ENCODE measurements at places on chromosomes 4 and X. TPM values are rescaled to one million over a fixed set of nuclear protein-coding genes. Genes with fewer than 3 reads are reported as not detected.
A peak's percentile ranks its signal among the peaks of the same experiment; 100 is the strongest.

- DNase-seq = no peak
Measured at GRCh38 chrX:37357436-37357835, 8.3 kb downstream of the PRRG1 start.

DNA sequence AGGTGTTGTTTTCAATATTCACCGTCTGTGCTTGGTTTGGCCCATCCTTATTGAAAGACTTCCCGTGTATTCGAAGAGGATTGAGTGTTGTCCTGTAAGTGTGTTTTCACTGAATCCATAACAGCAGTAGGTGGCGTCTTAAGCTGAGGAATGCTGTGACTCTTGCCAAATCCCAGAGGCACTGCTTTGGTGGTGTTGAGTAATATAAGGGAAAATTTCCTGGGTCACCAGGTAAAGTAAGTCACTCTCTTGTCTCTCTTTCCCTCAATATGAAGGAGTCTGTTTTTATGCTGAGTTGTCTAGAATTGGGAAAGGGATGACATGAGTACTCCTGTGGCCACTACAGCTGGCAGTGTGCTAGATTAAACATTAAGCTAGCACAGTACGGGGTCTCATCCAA, 146.7 kb upstream of the ZXDB start:
- peak; percentile 41 for DNase-seq

DNA sequence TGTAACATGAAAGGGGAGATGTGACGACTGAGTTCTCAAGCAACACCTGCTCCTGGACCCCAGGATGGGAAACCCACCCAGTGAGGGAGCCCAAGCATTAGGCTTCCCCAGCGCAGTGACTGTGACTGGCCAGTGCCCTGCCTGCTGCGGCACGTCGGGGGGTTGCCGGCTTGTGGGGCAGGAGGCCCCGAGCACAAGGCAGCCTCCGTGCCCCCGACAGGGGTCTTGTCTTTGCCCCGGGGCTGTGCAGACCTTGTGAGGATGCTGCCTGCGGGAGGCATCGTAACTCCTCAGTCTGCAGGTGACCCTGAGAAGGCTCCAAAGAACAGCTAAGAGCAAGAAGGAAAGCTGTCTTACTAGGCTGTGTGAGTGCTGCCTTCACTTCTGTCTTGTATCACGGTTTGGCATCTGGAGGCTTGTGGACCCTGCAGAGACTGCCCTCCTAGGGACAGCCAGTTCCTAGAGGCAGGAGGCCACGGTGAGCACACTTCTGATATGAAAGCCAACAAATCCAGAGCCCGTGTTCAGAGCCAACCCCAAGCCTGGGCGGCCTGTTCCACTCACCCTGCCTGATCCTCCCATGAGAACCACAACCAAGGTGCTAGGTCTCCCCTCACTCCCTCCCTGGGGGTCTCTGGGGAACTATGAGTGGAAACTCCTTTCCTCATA, 47.7 kb downstream of the FGFRL1 start:
- no peak for DNase-seq

DNA sequence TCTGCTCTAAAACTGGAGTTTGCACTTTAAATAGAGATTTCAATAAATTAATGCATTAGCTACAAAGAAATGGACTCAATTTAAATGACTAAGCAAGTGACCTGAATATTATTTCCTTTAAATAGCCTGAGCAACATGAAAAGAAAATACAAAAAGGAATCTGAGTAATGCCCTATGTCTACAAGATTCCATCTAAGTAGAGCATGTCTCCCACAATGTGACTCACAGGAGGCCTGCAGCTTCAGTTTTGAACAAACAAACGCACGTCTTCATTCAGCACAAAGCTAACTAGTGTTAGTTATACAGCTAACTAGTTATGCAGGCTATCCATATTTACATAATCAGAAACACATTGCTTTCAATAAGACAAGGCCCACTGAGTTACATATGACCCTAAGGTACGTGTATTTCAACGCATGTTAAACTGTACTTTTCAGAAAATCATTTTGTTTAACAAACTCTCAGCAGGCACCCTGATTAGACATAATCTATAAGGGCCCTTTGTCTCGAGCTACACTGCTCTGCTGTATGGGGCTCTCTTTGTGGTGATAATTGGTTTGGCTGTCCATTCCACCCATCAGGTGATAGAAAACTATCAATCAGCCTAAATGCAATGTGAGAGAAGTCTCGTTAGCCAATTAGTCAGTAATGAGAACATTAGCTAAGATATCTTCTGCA, 116.5 kb downstream of the MAML3 start:
- peak; percentile 87 for DNase-seq

DNA sequence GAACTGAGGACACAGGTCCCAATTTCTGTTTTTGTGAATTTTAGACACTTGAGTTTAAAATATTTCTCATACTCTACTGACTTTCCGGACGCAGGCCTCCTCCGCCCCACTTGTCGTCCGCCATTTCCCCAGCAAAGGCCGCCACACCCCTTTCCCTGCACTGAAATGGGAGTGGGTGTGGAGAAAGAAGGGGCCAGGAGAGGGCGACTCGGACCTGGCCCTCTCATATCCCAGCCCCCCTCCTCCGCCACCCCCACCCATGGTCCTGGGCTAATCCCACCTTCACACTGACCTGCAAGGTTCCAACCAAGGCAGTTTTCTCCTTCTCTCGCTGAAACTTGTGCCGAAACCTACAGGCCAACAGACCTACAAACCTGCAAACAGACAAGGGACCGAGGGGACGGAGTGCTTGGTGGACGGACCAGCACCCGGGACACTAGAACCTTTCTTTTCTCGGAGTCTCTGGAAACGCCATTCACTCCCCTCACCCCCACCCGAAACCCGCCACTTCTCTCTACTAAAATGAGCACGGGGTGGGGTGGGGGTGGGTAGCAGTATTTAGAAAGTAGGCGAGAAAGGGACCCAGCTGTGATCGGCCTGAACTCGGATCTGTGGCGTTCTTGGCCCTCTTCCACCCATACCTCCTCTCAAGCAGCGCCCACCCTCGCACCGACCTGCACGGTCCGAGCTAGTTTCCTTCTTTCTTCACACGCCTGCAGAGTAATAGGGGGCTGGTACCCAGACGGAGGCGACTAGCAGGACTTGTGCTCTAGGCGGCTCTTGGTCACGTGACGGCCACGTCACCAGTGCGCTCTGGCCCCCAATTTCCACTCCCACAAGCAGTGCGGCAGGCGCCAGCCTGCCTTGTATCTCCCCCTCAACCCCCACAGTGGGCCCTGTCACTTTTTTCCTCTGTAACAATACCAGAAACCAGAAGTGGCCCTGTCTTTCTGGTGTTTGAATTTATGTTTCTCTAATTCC, at the start of gene ARMCX6:
Gene ARMCX6, minus strand, starts transcription at position 790 of the 981 bp plus-strand sequence. CDS start 1,380 bp downstream, outside the sequence.
- DNase-seq = peak; percentile 81

DNA sequence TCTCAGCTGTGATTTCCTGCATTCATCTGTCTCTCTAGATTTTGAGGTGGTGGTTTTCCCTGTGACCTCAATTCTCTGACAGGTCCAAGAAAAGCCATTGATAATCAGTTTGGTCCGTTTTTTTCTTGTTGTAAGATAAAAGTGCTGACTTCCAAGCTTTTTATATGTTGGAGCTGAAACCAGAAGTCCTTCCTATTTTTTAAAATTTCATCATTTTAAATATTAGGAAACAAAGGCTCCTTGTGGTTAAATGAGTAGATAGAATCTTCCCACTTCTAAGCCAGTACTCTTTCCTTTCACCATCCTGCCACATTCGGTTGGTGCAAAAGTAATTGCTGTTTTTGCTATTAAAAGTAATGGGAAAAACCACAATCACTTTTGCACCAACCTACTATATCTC, 18.3 kb downstream of the RNF175 start:
- DNase-seq = no peak

DNA sequence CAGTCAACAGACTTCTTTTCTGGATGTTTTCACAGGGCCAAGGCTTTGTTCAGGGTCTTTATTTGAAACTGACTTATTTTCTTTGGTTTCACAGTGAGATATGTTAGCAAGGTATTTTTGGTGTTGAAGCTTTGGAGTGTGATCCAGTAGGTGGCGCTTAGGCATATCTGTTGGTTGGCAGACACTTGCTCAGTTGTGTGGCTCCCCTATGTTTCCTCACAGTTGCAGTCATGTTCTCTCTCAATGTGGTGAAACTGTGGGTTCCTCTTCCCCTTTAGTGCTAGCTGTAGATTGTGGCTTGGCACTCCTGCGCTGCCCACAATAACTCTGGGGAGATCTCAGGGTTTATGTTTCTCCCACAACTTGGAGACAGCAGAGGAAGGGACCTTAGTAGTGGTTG, 460.8 kb downstream of the SLITRK2 start:
- no peak for DNase-seq

GRCh38 chrX:97895751-97896150, 1012.0 kb downstream of the RPA4 start:
- no peak for DNase-seq

GRCh38 chr4:135840781-135841180, 1639.2 kb upstream of the PABPC4L start:
- no peak for DNase-seq

- peak; percentile 25 for DNase-seq
Measured at GRCh38 chrX:34546366-34546765, 110.7 kb downstream of the TMEM47 start.

- DNase-seq = no peak
Measured at GRCh38 chr4:181756451-181757095, 486.6 kb upstream of the TENM3 start.

- DNase-seq = peak; percentile 68
Measured at GRCh38 chr4:182916483-182917181, 554 bp downstream of the DCTD start.

- DNase-seq = peak; percentile 23
Measured at GRCh38 chrX:109936114-109936513, 66.8 kb upstream of the TMEM164 start.

DNA sequence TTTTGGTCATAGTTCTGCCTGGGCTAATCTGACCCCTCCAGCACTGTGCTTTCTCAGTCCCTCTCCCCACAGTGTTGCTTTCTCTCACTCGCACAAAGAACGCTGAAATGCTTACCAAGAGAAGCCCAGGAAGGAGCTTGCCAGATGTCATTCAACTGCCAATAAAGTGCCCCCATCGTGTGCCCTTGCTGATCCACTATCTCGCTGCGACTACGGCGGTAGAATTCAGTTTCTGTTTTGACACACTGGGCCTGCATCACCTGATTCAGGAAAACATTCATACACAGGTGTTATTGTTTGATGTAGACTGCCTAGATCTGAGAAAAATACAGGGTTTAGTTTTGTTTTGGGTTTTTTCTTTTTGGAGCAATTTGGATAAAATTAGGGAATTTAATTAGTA, 121.2 kb downstream of the MANBA start:
- DNase-seq = no peak

TACC3 gene
- 34.2 TPM for total RNA-seq

CXCL11 gene
- 2.0 TPM for total RNA-seq

MAGEA9B gene
- not detected for total RNA-seq

RRAGB gene
- total RNA-seq = 19.5 TPM

AKAP14 gene
- not detected for total RNA-seq

All from dermis blood vessel endothelial cell (primary cell).